ENCODE measurements at places on chromosomes 4 and X.
A peak's percentile ranks its signal among the peaks of the same experiment; 100 is the strongest.

GRCh38 chrX:132488180-132488705, 595 bp downstream of the MBNL3 start:
- peak; percentile 44 for DNase-seq

GRCh38 chrX:19372170-19372546, 28.4 kb downstream of the PDHA1 start:
- peak; percentile 68 for DNase-seq

- DNase-seq = no peak
Measured at GRCh38 chr4:110781944-110782343, 159.1 kb upstream of the PITX2 start.

GRCh38 chr4:146154057-146154456, 21.5 kb upstream of the LSM6 start:
- no peak for DNase-seq

GRCh38 chr4:1568855-1569460, 115.2 kb downstream of the FAM53A start:
- no peak for DNase-seq

Data from activated CD4-positive, alpha-beta T cell treated with anti-CD3 and anti-CD28 coated beads, Interleukin-2, Interleukin-4, amounts not matched to agents 100 ng/mL and 50 ng/mL, durations not matched to agents 16 hours and 8 hours (primary cell).